ENCODE measurements at places on chromosomes 12 and 14.

- no peak for DNase-seq
These were observed 11.6 kb upstream of the FOXN3 start for GRCh38 chr14:89428546-89429198.

DNA sequence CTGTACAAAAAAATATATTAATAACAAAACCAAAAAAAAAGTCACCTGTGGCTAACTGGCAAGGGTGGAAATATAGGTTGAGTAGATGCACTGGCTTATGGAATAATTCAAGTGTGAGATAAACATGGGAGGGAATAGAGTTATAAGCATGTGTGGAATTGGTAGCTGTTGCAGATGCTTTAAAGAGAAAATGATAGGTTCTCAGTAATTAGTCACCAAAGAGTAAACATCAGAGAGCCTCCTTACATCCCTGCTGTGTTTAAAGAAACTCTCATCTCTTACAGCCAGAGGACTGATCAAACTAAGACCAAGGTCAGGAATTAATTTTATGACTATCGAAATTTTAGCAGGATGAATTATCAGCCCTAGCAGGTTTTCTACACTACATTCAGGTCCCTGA is 70.5 kb downstream of the EGLN3 start:
- DNase-seq = no peak

GRCh38 chr12:119705182-119705581 is 37.2 kb downstream of the PRKAB1 start:
- no peak for DNase-seq

- no peak for DNase-seq
These were observed 53.5 kb upstream of the PPP1R12A start for GRCh38 chr12:79988368-79988767.

DNA sequence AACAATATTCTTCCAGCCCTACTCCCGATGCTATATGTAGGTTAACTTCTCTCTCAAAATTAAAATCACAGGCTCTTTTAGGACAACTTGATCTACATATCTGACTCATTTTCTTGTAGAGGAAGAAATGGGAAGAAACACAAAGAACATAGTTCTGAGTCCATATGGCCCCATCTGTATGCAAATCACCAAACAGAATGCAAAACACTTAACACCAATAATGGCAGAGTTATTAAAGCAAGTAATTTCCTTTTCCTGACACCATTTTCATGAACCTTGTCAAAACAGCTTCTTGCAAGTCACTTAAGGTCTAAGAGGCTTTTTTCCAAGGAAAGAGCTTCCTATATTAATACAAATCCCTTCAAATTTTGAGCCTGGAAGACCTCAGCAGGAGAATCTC is 300.4 kb upstream of the CLEC14A start:
- peak; percentile 84 for DNase-seq

DNA sequence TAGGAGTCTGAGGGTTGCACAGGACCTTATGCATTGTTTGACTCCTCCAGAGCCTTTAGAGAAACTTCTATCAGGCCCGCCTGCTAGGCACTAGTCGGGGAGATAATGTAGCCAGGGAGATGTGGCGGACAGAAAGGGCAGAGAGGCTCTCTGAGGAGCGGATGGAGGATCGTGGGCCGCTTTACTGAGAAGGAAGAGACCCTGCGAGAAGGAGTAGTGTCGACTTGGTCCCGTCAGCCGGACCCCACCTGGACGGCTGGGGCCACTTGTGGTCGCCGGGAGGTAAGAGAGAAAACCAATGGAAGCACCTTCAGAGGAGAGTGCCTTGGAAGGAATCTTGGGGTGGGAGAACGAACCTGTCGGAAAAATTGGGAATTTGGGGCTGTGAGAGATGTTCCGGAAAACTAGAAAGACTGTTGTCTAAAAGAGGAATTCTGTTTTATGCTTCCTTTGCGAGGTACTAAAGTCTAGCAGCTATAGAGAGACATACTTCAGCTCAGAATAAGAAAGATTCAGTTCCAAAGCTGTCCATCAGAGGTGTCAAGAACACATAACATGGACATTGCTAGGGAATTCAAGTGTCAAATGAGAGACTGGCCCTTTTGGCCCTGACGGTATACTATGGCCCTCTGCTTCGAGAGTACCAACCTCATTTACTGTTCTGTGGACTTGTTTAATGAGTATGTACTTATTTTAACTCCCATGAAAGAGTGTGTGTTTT is 660 bp upstream of the MCRS1 start:
- DNase-seq = no peak

DNA sequence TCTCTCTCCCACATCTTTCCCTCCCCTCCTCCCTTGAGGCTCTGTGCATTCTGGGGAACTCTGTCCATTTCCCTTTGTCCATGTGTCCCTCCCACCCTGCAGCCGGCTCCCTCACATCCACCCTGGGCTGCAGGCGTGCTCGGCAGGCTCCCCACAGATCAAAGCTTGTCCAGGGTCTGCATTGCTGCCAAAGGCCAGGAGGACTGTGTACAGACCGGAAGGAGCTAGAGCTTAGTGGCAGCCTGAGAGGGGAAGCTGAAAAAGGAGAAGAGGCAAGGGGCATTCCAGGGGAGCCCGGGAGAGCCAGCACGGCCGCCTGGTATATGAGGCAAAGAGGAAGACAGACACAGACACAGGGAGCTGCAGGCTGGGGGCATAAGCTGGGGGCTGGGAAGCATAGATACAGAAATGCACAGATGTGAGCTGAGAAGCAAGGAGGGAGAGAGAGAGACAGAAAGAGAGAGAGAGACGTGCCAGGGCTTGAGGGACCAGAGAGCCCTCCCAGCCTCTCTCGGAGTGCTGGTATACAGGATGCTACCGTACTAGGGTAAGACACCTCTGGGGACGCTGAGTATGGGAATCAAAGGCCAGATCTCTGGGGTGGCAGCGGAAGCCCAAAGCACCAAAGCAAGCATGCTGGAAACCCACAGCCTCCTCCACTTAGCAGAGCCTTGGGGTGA is 3.3 kb downstream of the CD4 start:
- DNase-seq = no peak

DNA sequence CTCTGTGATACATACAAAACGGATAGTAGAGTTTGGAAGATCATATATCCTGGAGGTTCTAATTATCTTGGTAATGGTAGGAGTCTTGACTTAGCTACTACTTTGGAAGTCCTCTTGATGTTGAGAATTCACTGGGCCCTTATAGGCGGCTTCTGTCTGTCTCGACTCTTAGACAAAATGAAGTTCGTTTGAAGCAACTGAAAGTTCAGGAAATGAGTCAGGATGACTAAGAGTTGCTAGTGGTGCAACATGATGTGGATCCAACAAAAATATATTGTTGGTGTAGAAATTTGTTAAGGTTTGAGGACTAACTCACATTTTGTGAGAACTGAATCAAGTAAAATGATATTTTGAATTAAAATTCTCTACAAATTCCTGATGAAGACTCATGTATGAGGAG is 272.7 kb downstream of the AEBP2 start:
- peak; percentile 70 for DNase-seq

DNA sequence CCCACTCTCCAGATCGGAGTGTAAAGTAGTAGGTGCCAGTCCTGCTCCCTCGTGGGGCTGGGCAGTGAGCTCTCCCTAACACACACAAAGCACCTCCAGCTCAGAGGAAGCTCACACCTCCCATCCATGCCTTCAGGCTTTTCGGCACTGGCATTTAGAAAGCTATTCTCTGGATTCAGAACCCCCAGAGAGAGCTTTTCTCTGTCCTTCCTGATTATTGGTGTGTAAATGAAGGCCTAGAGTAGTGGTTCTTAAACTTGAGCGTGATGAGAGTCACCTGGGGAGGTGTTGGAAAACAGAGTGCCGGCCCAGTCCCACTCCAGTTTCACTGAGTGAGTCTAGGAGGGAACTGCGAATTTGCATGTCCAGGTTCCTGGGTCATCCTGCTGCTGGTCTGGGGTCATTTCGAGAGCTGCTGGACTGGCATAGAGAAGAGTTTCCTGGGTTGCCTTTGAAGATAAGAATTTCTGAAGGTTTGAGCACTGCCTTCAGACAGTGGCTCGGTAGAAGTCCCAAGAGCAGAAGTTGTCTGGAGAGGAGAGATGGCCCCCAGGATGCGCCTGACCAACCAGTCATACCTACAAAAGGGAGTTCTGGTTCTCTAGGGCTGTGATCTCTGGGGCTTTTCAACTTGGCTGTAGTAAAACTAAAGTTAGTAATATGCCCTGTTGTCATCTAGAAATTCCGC is 15.1 kb downstream of the CD9 start:
- DNase-seq = no peak

DNA sequence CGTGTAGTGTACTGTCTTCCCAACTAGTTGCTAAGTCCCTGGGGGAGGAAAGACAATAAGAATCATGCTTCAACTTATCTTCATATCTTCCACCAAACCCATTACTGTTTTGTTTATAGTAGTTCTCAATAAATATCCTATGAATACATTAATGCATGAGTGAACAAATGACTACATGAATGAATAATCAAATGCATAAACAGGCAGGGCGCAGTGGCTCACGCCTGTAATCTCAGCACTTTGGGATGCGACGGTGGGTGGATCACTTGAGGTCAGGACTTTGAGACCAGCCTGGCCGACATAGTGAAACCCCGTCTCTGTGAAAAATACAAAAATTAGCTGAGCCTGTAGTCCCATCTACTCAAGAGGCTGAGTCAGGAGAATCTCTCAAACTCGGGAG is 32.1 kb upstream of the NR2C1 start:
- no peak for DNase-seq

DNA sequence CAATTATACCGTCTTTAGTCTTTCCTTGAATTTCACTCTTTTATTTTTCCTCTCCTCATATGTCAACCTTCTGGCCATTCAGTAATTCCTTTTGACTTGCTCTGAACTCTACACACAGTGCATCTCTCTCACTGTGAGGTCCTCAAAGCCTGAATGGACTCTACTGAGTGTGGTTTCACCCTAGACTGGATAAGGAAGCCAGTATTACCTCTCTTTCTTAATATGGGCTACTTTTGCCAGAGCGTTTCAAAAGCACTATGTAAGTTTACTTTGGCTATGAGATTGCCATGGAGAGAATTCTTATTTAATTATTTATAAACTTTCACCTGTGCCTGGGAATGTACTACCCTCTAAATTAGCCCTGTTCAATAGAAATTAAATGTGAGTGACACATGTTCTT is 343.5 kb upstream of the DDHD1 start:
- no peak for DNase-seq

DNA sequence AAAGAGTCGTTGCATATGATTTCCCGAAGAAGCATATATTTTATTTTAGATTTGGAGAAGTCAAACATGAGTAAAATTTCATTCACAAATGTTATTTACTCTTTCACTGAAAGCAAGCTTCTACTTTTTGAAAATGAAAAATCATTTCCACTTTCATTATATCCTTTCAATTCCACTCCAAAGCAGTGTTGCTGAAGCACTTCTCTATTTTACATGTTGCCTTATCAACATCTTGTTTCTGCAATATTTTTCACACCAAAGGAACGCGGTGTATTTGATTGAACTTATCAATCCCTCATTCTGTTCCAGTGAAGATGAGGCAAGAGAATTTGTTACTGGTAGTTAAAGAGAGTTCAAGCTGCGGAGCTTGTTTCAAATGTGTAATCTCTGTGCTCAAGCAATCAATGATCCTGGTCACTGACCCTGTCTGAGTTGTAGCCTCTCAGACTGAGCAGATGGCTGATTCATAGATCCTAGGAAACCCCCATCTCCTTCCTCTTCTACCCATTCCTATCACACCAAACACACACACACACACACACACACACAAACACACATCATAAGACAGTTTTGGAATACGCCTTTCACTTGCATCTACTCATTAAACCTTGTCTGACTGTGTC is 236.2 kb upstream of the FLRT2 start:
- no peak for DNase-seq

DNA sequence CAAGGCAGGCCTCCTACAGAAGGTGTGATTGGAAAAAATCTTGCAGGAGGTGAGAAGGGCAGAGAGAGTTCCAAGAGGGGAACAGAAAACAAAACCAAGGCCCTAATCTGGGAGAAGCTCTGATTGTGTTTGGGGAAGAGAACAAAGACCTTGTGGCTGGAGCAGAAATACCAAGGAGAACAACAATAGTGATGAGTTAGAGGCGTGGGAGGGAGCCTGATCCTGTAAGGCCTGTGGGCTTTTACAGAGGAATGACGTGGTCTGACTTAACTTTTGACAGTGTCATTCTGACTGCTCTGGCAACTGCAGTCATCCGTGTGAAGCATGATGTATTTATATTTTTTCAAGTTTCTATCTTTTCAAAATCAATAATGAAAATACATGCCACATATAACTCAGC is 200.6 kb downstream of the ANO4 start:
- DNase-seq = peak; percentile 26

DNA sequence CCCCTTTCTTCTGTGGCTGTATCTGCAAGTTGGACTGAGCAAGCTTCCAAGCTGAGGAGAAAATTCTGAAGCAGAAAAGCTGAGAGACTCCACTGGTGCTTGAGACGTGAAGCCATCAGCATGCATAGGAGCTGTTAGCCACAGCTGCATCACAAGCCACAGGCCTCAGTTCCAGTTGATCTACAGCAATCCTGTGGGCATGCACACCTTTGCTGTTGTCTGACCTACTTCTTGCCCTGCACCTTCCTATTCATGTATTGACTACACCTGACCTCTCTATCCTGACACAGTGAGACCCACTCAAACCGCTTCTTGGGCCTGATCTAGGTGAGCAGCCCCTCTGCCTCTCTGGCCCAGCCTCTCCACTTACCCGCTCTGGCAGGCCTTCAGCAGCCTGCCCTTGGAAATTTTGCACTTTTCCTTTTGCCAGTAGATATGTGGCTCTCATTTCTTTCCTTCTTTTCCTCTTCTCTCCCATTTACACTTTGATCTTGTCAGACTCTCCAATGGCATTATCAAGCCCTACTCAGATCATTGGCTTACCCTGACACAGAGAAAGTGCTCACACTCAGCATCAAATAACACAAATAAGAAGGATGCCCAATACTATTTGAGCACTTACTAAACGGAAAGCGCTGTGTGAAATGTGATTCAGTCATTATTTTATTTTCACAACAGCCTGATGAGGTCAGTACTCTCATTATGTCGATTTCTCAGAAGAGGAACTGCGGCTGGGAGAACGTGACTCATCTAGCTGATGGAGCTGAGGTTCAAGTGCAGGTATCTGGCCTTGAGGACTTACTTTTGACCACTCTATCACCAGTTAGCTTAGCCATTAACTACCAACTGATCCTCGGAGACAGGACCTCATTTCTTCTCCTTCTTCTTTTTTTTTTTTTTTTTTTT is 21.9 kb upstream of the PTGR2 start:
- no peak for DNase-seq

- peak; percentile 43 for DNase-seq
These were observed 28.5 kb downstream of the ARF6 start for GRCh38 chr14:49921401-49921800.
